ENCODE measurements at places on chromosomes 1 and 21.

GRCh38 chr1:109255097-109255651 lies 5.8 kb downstream of the CELSR2 start:
- no peak for DNase-seq

- DNase-seq, result no peak
Observed at GRCh38 chr1:156584813-156585212, 5.3 kb downstream of the TTC24 start.

DNA sequence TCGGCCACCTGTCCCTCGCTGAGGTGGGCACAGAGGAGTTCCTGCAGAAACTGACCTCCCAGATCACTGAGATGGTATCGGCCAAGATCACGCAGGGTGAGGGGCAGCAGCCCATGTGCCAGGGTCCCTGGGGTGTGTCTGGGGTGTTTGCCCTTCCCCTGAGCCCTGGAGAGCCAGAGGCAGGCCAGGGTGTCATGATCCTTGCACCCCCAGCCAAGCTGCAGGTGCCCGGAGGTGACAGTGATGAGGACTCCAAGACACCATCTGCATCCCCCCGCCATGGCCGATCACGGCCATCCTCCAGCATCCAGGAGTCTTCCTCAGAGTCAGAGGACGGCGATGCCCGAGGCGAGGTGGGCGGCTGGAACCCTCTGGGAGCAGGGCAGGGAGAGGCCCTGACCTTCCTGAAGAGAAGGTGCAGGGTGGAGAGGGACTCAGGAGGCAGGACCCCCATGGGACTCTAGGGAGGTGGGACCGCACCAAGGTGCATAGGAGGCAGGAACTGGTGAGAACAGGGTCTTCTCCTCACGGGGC lies 69.5 kb downstream of the TRIM11 start:
- DNase-seq, result no peak

DNA sequence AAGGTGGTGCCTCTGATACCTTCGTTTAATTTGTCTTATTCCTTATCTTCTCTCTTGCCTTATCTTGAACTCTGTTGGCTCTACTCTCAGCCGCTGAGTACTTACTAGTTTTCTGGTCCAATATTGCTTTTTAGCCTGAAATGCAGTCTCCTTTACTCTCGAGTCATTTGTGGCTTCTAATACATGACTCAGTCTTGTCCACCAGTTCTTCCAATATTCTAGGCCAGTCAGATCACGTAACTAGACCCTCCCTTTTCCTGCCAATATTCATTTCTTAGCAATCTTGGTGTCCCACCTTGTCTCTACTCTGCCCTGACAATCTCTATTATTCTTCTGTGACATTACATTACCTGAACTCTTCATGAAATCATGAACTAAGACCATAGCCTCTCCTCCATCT lies 555.8 kb downstream of the DPYD start:
- DNase-seq, result no peak

GRCh38 chr1:205523891-205524793 lies 19.7 kb downstream of the CDK18 start:
- DNase-seq, result peak; percentile 37

DNA sequence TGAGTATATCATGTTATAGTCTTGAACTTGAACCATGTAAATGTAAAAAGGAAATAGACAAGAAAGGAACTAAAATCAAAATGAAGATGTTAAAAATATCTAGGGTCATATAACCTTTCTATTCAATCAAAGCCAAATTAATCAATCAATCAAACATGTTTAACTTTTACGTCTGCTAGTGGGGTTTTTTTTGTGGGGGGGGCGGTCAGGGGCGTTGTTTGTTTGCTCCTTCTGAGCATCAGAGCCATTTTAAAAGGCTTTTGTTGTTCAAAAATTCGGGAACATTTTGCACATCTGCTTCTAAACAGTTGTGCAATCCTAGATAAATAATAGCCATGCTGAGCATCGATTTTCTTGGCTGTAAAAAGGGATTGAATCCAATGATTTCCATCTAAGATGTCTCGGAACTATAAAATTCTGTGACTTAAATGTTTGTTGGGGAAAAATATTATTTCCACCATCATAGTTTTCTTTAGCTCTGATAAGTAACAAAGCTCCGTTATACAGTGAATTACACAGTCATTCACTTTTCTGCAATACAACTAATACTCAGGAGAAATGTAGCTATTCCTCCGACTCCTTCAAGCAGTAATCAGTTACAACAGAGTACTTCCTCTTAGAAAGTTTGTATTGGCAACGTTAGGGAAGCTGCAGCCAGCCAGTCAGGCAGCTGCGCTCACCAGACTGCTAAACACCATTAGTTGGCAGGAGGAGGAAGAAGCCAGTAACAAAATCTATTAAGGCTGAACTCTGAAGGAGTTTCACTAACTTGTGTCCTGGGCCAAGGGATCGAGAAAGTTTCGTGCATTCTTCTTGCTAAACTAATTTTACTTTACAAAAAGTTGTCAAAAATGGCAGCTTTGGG lies 2.2 kb downstream of the SPATA6 start:
- DNase-seq, result no peak
